ENCODE measurements at places on chromosomes 2 and 18.

GRCh38 chr2:16118611-16119590, 178.6 kb downstream of the MYCN start:
- DNase-seq = no peak

DNA sequence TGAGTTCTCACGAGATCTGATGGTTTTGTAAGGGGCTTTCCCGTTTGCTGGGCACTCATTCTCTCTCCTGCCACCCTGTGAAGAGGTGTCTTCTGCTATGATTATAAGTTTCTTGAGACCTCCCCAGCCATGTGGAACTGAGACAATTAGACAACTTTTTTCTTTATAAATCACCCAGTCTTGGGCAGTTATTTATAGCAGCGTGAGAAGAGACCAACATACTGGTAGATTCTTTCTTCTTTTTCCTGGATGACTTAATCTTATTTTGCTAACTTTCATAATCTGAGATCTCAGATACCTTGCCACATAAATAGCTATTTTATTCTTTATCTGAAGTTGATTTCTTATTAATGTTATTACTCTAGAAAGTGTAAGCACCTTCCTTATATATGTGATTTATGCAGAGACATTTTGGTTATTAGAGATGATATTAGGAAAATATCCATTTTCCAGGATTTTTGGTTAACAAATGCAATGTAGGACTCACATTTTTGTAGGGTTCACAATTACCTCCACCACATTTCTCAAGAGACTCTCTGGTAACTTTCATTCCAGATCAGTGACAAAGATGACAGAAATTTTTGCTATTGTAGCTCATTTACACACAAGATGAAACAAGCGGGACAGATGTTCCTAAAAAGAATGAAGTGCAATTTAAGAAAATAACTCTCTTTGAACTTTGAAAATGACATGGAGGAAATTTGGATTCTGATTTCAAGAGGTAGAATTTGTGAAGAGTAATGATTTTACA, 97.9 kb upstream of the RND3 start:
- DNase-seq = no peak

GRCh38 chr18:40417501-40417900, 1537.5 kb upstream of the PIK3C3 start:
- no peak for DNase-seq

DNA sequence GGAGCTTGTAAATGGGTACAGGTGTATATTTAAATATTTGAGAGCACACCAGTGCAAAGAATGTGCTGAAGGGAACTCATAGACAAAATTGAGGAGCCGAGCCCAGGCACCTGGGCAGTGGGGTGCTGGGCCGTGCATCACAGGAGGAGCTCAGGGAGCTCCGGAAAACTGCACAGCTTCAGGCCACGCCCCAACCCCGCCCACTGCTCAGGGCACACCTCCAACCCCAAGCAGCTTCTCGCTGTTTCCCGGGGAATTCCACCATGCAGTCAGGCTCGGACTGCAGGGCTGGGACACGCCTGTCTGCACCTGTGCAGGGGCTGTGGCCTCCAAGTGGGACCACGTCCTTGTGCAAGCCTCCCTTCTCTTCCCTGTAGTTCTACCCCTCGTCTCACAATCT, 243.0 kb downstream of the HDAC4 start:
- DNase-seq = no peak

DNA sequence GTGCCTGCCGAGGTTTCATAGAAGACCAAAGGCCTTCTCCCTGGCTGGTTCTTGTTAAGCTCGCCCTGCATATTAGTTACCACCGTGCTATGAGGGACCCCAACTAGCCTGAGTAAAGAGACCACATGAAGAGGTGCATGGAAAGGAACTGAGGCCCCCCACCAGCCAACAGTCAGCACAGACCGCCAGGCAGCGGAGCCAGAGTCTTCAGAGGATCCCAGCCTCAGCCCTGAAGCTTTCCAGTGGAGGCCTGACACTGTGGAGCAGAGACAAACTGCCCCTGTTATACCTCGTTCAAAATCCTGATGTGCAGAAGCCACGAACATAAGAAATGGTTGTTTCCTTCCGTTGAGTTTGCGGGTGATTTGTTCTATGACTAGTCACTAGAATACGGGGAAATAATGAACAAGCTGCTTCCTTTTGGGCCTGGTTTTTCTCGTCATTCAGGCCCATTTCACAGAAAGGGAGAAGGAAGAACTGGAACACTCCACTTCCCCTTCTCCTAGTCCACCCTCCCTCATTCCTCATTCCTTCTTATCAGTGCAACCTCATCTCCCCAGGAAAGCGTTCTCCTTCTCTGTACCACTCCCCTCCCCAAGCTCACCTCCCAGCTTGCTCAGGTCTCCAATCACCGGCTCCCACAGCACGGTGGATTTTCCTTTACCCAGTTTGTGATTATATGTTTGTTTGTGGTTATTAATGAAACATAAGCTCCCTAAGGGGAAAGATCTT, 3.0 kb upstream of the GLI2 start:
- no peak for DNase-seq

GRCh38 chr18:32360682-32361345, 109.9 kb downstream of the GAREM1 start:
- no peak for DNase-seq

DNA sequence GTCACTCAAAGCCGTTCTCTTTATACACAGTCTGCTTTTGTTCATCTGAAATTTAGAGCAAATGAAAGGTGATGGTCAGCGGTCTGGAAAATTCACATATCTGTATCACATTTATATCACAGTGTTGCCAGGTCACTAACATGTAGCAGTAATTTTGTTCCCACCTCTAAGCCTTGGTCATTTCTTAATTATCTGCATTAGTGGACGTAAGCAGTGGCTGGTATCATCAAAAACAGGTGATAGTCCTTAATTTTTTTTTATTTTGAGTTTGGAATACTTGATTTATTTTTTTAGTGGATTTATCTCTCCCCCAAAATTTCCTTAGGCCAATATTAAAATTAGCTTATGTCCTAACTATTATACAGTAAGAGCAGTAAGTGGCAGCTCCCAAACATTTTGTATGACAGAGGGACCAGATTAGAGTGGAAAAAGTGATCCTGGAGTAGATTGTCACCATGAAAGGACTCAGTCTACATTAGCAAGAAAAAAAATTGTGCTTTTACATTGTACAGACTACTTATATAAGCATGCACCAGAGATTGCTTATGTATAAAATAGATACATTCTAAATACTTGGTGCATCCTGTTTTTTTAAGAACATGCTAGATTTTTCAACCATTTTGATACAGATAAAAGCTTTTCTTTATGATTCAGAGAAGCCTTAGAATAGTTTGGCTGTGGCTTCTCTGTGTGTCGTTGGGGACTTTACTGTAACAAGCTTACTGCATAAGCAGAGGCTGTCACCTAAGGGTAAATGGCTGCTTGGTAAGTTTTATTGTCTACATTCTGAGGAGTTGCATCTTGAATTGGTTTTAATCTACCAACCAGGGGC, 65.0 kb downstream of the MAPRE2 start:
- DNase-seq = no peak

DNA sequence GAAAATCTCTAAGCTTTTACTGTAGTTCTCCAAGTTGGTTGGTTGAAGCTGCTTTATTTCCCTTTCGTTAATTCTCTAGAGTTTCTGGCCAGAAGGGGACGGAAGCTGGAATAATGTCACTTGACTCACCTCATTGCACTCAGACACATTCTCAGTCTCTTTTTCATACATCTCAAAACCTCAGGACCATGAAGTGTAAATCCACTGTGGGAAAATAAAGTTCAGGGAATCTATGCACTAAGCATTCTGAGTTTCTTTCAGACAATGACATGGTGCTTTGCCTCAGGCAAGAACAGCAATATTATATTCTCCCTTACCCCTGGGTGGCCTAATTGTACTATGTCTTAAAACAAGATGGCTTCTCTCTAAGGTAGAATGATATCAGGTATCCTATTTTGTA, 167.8 kb downstream of the PRPF40A start:
- DNase-seq = no peak

DNA sequence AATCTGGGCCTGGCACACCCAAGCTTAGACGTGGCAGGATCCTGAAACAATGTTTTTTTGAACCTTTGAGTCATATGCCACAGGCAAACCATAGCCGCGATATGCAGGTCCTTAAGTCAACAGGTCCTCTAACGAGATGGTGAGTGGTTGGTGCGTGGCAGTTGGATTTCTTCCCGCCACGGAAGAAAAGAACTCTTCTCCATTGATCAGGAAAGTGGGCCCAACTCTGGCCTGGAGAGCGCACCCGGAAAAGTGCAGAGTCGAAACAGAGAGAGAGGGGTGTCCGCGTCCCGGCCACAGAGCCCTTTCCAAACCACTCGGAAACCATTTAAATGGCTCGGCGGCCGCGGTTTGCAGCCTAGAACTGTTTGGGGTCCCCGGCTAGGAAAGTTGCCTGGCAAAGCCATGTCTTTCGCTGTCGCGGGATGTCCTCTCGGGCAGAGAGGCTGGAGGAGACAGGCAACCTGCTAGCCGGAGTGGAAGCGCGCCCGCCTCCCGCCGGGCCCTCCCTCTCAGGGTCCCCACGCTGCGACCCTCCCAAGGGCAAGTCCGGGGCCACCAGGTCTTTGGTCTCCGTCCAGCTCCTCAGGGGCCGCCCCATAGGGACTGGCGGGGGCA, 777 bp downstream of the GALNT3 start:
- DNase-seq = no peak

All from stimulated activated CD4-positive, alpha-beta T cell treated with anti-CD3 and anti-CD28 coated beads, Interleukin-1b, Interleukin-23, amount 100 ng/mL, for 48 hours (primary cell).